Lung microvascular endothelial cell (primary cell): ENCODE measurements at places on chromosomes 5 and 9.
A peak's percentile ranks its signal among the peaks of the same experiment; 100 is the strongest.

DNA sequence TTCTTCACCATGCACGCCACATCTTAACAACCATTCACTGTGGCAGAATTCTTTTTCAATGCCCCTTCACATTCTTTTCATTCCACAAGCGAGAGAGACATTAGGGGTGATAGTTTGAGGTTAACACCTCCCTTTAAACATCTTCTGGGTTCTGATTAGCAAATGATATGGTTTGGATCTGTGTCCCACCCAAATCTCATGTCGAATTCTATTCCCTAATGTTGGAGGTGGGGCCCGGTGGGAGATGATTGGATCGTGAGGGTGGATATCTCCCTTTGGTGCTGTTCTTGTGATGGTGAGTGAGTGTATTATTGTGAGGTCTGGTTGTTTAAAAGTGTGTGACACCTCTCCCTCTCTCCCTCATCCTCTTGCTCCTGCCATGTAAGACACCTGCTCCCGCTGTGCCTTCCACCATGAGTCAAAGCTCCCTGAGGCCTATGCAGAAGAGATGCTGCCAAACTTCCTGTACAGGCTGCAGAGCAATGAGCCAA is 46.1 kb upstream of the RAI14 start:
- DNase-seq, result peak; percentile 58

GRCh38 chr5:83740741-83741140 is 20.1 kb upstream of the HAPLN1 start:
- no peak for DNase-seq

- no peak for DNase-seq
These were observed 277.6 kb downstream of the TMEM38B start for GRCh38 chr9:105971986-105972385.

DNA sequence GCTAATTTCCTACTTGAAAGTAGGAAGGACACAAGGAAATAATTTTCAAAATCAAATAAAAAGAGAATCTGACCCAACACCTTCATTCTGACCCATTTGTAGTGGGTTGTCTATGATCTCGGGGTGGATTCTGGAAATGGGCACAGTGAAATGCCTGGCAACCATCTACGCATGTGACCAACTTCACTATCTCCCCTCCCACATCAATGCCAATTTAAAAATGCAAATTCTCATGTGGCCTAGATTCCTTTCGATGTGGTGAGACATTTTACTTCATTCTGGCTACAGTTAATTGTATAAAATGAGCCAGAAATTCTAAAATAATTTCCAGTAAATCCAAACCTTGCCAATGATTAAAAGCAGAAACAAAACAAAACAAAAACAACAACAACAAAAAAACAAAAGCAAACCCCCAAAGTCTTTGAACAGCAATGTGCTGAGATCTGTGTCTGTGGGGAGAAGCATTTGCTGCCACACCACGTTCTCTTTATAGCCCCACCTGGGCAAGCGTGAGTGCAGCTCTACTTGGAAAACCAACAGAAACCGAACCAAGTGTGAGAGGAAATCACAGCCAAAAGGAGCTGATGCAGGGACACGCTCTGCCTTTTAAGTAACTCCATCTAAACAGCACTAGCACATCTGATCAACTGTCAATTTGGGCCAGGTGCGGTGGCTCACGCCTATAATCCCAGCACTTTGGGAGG is 59.0 kb downstream of the USP20 start:
- no peak for DNase-seq

DNA sequence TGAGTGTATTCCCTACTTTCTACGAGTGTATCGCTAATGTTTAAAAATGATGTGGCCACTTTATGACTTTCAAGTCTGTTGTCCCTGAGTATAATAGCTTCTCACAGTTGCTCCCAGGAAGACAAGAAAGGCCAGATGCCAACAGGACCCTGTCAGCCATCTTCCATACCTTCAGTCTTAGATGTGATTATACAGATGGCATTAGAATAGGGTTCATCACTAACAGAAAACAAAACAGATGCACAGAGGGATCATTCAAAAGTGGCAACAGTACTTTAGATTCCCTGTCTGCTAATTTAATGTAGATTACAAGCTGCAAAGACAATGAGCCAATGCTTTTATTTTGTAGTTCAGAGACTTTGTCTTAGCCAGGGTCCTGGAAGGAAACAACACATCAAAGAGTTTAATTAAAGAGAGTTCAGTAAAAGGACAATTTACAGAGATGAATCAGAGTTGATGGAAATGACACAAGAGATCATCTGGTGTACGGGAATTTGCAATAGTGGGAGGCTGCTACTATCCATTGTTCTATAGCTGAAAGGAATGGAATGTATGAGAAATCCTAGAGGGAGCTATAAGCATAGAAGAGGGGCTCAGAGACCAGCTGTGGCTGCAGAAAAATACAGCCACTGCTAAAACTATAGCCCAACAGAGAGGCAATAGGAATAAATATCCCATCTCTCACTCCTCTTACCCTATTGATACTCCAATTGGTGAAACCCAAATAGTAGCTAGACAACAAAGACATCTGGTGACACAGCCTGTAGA is 393.7 kb upstream of the SMC2 start:
- no peak for DNase-seq

DNA sequence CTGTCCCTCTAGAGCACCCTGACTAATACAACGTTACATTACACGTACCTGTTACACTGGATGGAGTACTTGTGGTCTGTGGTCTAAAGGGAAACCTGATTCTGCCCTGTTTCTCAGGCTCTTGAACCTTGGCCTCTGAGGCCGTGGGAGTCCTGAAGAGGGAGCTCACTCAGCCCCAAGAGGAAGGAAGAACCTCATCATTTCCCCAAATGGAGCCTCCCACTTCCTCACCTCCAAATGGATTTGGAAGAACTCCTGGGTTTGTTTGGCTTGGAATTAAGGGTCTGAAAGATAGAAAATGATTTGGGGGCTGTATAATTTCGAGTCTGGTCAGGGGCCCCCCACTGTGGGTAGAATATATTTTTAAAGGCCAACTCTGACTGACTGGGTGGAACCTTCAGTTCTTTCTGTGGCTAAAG is 200.2 kb downstream of the SEMA6A start:
- DNase-seq, result peak; percentile 74

DNA sequence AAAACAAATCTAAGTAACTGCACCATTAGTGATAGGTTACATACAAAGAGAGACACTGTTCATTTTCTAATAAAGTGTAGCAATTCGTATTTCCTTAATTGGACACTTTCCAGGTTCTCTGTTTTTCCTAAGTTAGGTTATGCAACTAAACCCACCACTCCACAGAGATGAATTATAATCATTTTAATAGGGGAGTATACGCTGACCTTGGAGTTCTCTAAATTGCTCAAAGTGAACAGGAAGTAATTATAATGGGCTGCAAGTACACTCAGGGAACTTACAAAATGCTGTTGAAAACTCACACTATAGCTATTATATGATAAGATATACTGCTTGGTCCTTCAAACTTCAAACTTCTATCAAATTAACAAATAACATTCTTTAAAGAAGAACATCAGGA is 18.2 kb upstream of the ADCY2 start:
- no peak for DNase-seq
